ENCODE measurements at places on chromosomes 7 and 10. TPM values are rescaled to one million over a fixed set of nuclear protein-coding genes. Genes with fewer than 3 reads are reported as not detected.

- no peak for DNase-seq
Measured at GRCh38 chr10:21943633-21944265, 59.8 kb downstream of the DNAJC1 start.

- no peak for DNase-seq
Measured at GRCh38 chr7:55565681-55566080, 6.6 kb downstream of the VOPP1 start.

GRCh38 chr7:137877027-137877675 lies 30.4 kb upstream of the DGKI start:
- DNase-seq = peak; percentile 14

DNA sequence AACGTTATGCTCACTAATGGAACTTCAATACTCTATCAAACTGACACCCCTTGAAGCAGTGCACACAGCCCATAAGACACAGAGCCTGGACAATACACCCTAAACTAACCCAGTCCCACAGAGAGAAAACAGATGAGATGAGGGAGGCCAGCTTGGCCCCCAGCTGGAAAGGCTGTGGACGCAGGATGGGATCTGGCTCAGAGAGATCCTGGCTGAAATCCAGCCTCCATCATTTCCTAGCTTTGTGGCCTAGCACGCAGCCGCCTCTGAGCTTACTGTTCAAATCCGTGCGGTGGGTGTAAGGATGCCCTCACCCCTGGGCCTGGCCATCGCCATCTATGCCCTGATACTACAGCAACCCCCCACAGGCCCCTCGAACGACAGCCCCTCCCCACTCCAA lies 32.7 kb downstream of the SNX8 start:
- DNase-seq = no peak

GRCh38 chr10:74930965-74931364 lies 104.6 kb downstream of the KAT6B start:
- DNase-seq = peak; percentile 28

- DNase-seq = peak; percentile 80
Measured at GRCh38 chr7:131040467-131040932, 287.2 kb upstream of the MKLN1 start.

Gene PNLIPRP1
- not detected for total RNA-seq

- DNase-seq = no peak
Measured at GRCh38 chr10:104706886-104707285, 65.8 kb downstream of the SORCS3 start.

Gene SFRP4
- total RNA-seq = not detected

GRCh38 chr10:118017071-118017740 lies 29.5 kb downstream of the RAB11FIP2 start:
- peak; percentile 18 for DNase-seq

- DNase-seq = no peak
Measured at GRCh38 chr10:12501841-12502525, 152.6 kb downstream of the CAMK1D start.
